ENCODE measurements at places on chromosomes 7 and 10.

- DNase-seq: peak; percentile 28
These were observed 28.0 kb downstream of the CHST12 start for GRCh38 chr7:2431260-2431867.

DNA sequence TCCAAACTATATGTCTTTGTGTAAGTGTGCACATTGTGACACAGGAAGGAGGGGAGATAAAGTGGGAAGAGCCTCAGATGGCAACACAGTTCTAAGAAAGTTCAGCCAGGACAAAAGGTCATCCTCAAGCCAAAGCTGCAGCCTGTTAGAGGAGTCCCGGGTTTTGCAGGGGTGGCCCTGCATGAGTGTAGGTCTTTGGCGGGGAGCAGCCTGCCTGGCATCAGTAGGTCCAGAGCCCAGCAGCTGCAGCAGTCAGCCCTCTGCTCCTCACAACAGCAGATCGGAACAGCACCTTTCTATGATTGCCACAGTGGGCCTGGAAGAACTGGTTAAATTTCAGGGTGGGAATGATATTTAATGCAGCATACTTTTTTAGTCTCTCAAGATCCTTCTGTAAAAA, 13.5 kb upstream of the VDAC2 start:
- no peak for DNase-seq

GRCh38 chr7:31104361-31105255, 52.5 kb downstream of the ADCYAP1R1 start:
- no peak for DNase-seq

GRCh38 chr10:128850647-128851046, 616.4 kb upstream of the MGMT start:
- no peak for DNase-seq

GRCh38 chr10:122019414-122019975, 30.5 kb downstream of the TACC2 start:
- DNase-seq: no peak

DNA sequence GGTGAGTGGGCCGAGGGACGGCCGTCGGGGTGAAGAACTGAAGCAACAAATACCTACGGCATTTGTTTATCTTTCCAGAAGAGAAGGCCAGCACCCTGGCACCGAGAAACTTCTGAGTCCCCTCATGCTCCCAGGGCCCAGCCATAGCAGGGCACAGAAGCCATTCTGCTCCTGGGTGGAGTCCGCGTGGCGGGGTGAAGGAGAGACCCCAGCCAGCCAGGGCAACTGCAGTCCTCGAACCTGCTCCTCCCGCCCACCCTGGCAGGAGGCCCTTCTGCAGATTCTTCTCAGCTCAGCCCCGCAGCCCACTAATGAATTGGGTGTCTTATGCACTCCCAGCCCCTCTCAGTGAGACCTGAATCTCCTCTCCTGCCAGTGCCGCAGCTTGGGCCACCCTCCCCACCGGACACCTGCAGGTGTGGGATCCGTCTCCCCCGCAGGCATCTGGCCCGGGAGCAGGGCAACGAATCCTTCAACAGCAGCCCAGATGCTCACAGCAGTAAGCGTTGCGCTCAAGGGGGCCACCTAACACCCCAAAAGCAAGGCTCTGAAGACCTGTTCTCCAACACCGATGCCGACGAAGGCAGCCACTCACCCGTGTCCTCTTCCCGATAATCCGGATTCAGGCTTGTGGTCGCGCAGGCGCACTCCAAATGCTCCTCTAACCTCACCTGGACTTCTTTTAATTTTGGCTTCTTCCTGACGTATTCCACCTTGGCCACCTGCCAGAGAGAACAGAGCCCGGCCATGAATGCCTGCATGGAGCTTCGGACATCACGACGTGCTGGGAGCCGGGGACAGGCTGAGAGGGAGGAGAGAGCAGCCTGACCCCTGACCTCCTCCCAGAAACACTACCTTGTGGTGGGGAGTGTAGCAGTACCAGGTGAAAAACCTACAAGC, 18.9 kb downstream of the PDGFA start:
- no peak for DNase-seq

DNA sequence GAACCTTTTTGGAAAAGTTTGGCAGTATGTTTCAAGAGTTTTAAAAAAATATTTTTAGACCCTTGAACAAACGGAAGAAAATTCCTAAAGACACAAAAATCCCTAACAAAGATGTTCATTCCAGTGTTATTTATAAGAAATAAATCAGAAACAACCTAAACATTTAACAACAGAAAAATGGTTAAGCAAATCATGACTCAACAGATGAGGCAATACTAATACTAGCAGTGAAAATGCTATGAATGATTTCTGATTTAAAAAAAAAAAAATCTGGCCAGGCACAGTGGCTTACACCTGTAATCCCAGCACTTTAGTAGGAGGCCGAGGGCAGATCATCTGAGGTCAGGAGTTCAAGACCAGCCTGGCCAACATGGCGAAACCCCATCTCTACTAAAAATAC, 61.0 kb downstream of the ARHGAP12 start:
- DNase-seq: no peak

DNA sequence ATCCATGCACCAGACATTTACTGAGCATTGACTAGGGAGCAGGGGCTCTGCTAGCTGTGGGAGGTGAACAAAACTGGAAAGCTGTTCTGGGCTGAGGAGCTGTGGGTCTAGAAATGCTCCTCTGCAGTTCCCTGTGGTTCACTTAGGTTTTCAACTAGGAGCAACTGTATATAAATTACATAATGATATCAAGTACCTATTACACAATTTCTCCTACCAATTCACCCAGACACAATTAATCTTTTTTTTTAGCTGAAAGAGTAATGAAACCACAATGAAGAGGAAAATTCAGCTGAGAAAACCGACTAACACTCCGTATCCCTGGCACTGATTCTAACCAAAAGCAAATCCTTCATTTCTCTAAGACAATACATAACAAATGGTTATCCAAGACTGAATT, 39.4 kb downstream of the COL28A1 start:
- DNase-seq: no peak

GRCh38 chr7:105945848-105946247, 17.2 kb upstream of the CDHR3 start:
- no peak for DNase-seq

GRCh38 chr7:21891291-21891690, 54.4 kb downstream of the CDCA7L start:
- no peak for DNase-seq

DNA sequence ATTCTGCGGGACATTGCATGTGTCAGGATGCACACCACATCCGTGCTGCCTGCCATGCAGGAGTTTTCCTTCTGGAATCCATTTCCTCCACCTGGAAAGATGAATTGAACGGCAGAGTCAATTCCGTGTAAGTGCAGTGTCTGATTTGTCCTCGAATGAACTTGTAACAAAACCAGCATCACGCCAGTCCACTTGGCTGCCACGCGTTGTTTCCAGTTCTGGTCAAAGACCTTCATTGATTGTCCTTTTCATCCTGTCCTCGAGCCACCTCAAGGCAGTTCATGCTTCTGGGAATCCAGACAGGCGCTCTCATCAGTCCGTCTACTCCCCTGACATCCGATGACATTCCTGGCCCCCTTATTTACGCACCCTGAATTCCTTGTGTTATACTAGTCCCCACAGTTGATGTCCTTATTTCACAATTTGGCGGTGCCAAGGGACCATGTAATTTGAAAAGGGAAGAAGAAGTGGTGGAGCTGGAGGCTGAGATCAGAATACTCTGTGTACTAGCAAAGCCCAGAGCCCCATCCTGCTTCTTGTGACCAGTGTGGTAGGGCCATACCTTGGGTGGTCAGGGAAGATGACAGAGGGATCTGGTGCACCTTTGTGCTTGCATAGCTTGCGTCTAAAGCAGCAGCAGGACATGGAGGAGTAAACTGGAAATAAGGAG, 502.2 kb downstream of the PLXNA4 start:
- DNase-seq: no peak

- DNase-seq: no peak
These were observed 645.5 kb downstream of the GRID1 start for GRCh38 chr10:85720931-85721590.

GRCh38 chr7:133547981-133548380, 295.1 kb downstream of the EXOC4 start:
- no peak for DNase-seq

- DNase-seq: no peak
These were observed 21.3 kb upstream of the TMEM248 start for GRCh38 chr7:66899552-66900280.

Data from stimulated activated CD4-positive, alpha-beta T cell treated with anti-CD3 and anti-CD28 coated beads, Interleukin-1b, Interleukin-23, amount 100 ng/mL, for 24 hours (primary cell).